Hypothalamus (tissue), 51 donors: ENCODE measurements at places on chromosomes 1 and 21.

GRCh38 chr1:104189207-104189606 is 439.5 kb downstream of the AMY1C start:
- no peak for DNase-seq

DNA sequence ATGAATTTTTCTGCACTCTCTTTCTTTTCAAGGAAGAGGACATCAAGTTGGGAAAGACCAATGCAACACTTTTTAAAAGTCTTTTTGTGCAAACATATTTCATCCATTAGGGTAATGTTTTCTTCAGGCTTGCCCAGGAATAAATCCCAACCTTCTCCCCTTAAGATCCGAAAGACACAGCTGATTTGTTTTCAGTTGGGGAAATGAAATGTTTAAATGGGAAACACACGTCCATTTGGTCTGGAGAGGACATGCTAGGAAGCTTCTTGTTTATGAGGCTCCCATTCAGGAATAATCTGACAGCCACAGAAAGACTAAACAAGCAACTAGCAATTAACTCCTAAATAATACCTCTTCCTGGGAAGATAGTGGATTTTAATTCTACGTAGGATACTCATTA is 91.9 kb downstream of the PRRX1 start:
- no peak for DNase-seq

- no peak for DNase-seq
Measured at GRCh38 chr1:167482184-167482583, 36.1 kb downstream of the CD247 start.

- DNase-seq = no peak
Measured at GRCh38 chr1:10177876-10178275, 32.5 kb upstream of the KIF1B start.

GRCh38 chr1:150798525-150798924 is 9.5 kb downstream of the CTSK start:
- DNase-seq = no peak

DNA sequence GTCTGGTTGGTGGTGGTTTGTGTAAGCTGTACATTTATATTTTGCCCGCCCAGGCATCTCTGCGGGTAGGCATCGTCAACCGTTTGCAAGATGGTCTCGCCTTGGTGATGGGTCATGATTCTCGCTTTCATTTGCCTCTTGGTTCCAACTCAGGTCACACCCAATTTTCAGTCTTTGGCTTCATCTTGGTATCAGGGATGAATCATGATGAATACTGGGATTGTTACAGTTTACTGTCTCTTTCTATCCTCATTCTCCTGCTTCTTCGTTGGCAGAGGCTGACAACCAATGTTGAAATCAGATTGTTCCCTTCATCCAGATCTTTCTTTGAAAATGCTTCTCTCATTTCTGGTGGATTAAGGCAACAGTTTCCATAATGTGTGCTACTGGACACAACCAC is 129.7 kb upstream of the KAZN start:
- no peak for DNase-seq
